Spleen (tissue), 13 donors: ENCODE measurements at places on chromosomes 12 and 14. TPM values are rescaled to one million over a fixed set of nuclear protein-coding genes. Genes with fewer than 3 reads are reported as not detected.

GRCh38 chr14:104650981-104651875 is 38.2 kb upstream of the INF2 start:
- DNase-seq, result no peak

- DNase-seq, result peak; percentile 86
Observed at GRCh38 chr14:22558221-22558913, 30.7 kb downstream of the DAD1 start.

DNA sequence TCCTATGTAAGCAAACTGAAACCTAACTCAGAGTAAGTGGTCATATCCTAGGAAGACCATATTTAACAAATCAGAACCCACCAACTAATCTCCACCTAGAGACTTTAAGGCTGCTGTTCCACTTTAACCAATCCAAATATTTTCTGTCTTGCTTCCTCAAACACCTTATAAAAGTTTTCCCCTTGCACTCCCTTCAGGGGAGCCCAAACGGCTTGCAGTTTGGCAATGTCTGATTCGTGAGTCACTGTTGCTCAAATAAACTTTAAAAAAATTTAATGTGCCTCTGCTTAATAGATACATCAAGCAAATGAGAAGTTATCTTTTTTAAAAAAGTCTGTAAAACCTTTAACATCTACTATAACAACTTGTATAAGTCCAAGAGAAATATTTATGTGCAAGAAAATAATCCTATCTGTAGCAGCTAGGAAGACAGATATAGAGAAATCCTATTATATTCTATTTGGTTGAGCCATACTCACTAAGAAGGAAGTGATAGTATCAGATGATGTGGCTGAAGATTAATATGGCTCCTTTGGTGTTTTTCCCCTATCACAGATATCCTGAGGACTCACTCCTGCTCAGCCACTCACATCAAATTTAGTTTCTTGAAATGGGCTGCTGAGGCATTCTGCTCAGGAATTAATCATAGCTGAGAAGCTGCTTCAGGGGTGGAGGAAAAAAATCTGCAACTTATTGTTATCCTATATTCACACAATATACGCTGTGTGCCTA is 65.1 kb upstream of the DUSP6 start:
- DNase-seq, result no peak

DNA sequence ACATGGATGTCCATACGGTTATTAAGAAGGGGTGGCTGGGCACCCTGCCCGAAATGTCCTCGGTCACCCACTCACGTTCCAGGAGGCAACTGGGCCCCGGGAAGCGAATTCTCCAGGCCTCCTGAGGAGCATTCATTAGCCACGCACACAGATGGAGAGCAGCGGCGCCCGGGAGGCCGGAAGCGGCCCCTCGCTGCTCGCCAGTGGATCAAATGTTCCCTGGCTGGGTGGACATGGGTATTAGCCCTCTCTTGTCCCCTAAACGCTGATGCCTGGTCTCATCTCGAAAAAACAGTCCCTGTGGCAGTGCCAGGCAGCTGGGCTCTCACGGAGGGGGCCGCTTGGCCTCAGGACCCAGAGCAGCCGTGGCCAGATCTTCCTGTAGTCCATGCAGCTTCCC is 59.0 kb upstream of the DLK1 start:
- DNase-seq, result no peak

- no peak for DNase-seq
Observed at GRCh38 chr14:55192054-55192621, 753 bp upstream of the DLGAP5 start.

DNA sequence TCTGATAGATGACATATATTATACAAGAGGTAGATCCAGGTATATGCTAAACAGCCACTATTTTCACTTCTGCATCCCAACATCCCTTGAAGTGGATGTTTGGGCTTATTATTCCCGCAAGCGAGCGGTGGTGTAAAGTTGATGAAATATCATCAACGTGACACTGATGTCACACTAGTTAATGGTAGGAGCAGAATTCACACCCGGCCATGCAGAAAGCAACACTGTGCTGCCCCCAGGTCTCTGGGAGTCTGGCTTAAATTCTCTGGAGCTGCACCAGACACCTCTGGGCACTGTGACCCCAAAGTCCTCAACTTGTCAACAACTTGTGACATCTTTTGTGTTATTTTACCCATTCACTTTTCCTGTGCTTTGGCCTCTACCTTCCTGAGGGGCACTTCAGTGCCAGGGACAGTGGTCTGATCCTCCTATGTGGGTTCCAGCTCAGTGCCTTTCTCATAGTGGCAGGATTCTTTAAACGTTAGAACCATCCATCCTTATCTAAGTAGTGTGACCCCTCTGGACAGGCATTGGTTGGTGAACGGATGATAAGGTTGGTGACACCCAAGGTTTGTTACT is 952 bp downstream of the DRAM1 start:
- DNase-seq, result no peak

The RNF212B gene
- not detected for total RNA-seq

- DNase-seq, result no peak
Observed at GRCh38 chr12:104866291-104866690, 91.8 kb downstream of the SLC41A2 start.

DNA sequence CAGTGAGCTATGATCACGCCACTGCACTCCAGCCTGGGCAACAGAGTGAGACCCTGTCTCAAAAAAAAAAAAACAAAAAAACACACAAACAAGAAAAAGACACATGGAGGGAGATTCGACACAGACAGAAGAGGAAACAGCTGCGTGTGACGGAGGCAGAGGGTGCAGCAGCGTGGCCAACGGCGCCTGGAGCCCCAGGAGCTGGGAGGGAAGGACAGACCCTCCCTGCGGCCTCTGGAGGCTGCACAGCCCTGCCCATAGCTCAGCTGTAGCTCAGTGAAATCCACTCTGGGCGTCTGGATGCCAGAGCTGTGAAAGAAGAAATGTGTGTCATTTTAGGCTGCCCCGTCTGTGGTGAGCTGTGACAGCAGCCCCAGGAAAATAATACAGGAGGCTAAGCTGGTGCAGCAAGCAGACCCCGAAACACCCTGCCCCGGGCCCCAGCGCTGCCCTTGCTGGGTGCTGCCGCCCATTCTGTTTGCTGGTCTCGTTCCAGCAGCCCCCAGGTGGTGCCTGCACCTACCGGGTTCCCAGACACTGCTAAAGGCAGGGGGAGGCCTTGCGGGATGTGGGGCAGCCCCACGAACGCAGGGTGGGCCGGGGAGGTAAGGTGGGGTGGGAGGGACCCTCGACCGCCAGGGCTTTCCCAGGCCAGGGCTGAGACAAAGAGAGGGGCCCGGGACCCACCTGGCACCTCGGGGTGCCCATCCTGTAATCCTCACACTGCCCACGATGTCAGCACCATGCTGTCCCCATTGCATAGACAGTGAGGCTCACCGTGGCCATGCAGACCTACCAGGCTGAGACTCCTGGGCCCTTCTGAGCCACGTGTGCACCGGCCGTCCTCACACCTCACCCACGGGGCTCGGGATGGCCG is 21.2 kb downstream of the GALNT9 start:
- peak; percentile 62 for DNase-seq

DNA sequence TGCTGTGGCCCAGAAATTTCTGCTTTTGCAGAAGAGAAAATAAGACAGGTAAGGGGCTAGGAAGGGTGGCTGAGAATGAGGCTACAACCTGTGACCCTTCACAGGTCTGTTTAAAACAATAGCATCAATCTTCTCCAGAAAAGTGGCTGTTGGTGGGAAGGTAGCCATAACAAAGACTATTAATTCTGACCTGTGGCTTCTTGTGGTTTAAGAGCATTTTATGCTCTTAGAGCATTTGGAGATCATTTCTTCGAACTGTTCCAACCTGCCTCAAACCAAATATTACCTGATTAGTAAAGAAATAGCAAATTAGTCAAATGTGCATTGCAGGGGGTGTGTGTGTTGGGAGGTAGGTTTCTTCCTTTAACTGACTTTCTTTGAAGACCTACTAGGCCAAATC is 15.2 kb upstream of the TCP11L2 start:
- DNase-seq, result no peak

GRCh38 chr12:117218149-117218548 is 27.9 kb upstream of the FBXO21 start:
- DNase-seq, result no peak

DNA sequence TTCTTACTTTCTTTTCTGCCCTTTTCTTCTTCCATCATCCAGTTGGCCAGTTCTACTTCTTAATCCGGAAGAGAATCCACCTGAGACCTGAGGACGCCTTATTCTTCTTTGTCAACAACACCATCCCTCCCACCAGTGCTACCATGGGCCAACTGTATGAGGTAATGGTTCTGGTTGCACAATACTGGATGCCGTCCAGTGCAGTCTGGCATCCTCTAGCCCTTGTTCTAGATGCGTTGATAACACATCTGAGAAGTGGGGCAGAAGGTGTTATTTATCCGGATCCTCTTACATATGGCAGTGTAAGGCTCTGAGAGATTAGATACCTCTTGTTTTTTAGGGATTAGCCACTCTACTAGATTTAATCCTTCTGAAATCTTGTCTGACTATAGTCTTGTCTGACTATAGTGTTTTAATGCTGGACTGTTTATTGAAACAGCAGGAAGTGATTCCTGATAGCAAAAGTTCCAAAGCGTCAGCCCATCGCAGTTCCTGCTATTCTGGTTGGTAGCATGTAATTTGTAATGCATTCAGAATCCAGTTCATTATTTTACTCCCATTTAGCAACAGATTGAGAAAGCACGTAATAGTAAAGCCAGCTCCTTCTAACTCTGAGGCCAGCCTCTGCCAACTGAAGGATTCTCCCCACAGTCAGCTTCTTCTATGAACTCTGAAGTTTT is 7.9 kb downstream of the GABARAPL1 start:
- DNase-seq, result no peak

The TPH2 gene
- total RNA-seq, result 1.5 TPM

The TAS2R19 gene
- total RNA-seq, result 9.7 TPM

The GALC gene
- 26.9 TPM for total RNA-seq

GRCh38 chr12:95790033-95790916 is at the start of gene NTN4:
Gene NTN4, minus strand, starts transcription at chr12:95790764. Its CDS starts 455 bp downstream, at chr12:95790309.
- peak; percentile 85 for DNase-seq

DNA sequence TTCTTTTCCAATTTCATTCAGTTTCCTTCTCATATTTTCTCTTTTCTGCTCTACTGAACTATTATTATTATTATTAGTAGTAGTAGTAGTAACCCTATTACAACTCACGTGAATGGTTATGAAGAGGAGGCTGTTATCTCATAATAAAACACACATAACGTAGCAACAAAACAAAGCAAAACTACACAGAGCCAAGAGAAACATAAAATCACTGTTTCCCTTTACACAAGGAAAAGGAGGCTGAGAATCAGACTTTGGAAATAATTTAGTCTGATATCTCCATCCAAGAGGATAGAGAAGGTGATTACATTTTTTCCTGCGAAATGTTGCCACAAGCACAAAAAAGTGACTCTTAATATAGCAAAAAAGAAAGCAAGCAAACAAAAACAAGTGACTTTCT is 975.8 kb upstream of the FLRT2 start:
- no peak for DNase-seq

GRCh38 chr12:72082986-72083820 is 144.6 kb downstream of the TPH2 start:
- DNase-seq, result no peak

DNA sequence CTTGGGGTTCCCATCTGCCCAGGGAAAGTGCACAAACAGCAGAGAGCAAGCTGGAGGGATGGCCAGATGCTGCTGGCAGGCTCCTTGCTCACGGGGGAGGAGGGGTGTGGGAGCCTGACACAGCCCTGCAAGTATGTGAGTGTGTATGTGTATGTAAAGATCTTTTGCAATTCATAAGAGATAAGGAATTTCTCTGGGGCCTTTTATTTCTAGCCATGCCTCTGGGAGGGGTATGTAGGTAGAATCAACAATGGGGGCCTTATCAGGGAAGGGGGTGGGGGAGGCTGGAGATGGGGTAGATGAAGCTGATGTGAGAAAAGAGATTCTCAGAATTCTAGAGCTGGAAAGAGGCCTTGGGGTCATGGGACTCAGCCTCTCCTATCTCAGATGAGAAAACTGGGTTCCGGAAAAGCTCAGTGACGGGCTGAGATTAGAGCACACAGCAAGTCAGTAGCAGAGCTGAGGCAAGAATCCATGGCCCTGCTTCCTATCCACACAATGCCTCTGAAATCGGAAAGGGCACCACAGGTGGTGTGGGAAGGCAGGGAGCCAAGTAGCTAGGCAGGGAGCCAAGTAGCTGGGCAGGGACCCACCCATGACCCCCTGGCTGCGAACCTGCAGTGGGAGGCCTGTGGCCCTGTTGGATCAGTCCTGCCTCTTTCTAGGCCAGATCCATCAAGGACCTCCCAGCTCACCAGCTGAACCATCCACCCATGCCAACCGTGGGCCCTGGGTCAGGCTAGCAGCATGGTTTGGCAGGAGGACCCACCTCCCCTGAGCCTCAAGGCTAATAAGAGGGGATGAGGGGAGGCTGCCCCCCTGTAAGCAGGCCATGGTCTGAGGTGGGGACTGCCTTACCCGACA is 54.7 kb downstream of the PLEKHG3 start:
- DNase-seq, result peak; percentile 68

The PIWIL1 gene
- total RNA-seq, result 3.5 TPM

The STYK1 gene
- 1.7 TPM for total RNA-seq

DNA sequence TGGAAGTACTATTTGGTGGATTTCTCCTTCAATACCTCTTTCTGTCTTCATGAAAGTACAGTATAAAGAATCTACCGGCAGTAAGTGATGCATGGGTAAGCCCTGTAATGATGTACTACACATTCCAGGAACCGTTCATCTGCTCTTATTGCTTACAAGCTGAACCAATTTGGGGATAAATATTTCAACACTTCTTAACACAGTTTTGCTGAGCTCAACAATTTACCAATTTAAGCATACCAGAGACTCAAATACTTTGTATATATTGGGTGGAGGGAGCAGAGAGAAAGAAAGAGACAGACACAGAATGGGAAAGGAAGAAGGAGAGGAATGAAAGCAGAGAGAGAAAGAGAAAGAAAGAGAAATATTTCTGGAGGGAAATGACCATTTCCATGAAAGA is 821.1 kb upstream of the FLRT2 start:
- no peak for DNase-seq

The ACSM4 gene
- total RNA-seq, result not detected

DNA sequence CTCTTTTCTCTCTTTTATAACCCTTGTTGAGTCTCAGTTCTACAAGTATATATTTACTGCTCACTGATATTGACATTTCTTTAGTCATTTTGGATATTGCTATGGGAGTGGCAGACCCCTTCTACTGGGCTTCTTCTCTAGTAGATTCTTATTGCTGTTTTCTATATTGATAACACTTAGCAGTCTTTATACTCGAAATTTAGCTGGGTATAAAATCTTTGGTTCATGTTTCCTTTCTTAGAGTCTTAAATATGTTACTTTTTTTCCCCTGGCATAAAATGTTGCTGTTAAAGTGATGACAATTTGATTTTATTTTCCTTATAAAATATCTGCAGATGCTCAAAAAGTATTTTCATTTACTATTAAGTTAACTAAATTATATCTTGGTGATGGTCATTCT is 32.6 kb downstream of the VRK1 start:
- DNase-seq, result no peak

The CIDEB gene
- 145 TPM for total RNA-seq

The KRT71 gene
- not detected for total RNA-seq

- no peak for DNase-seq
Observed at GRCh38 chr14:23602181-23603095, 23.8 kb upstream of the JPH4 start.

- no peak for DNase-seq
Observed at GRCh38 chr14:92458136-92459029, 55.2 kb upstream of the RIN3 start.

GRCh38 chr12:26627335-26627734 is 205.7 kb downstream of the ITPR2 start:
- no peak for DNase-seq
